CD4-positive, alpha-beta T cell treated with Interleukin-4 for 1 hour (primary cell): ENCODE measurements at places on chromosomes 13 and 19.

- DNase-seq, result peak; percentile 50
Observed at GRCh38 chr19:12938779-12939601, 581 bp downstream of the CALR start.

GRCh38 chr13:50106559-50106958, 91.3 kb downstream of the KCNRG start:
- DNase-seq, result no peak

GRCh38 chr19:2227415-2228156, 8.5 kb downstream of the PLEKHJ1 start:
- DNase-seq, result peak; percentile 50

GRCh38 chr19:45812297-45812696, 2.8 kb downstream of the RSPH6A start:
- no peak for DNase-seq

DNA sequence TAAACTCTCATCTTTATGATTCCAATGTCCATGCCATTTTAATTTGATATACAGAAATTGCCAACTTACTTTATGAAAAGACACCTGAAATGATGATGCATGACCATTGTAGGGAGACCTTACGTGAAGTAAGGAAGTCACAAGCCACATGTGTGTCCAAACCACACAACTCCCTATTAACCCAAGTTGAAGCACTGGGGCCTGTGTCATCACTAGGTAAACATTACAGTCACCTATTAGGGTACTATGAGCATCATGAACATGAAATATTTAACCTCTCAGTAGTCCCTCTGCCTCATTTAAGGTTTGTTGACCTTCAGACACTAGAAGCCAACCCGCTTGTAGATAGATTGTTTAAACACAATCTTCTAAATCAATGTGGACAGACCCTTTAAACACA, 576.9 kb downstream of the IRS2 start:
- DNase-seq, result no peak

DNA sequence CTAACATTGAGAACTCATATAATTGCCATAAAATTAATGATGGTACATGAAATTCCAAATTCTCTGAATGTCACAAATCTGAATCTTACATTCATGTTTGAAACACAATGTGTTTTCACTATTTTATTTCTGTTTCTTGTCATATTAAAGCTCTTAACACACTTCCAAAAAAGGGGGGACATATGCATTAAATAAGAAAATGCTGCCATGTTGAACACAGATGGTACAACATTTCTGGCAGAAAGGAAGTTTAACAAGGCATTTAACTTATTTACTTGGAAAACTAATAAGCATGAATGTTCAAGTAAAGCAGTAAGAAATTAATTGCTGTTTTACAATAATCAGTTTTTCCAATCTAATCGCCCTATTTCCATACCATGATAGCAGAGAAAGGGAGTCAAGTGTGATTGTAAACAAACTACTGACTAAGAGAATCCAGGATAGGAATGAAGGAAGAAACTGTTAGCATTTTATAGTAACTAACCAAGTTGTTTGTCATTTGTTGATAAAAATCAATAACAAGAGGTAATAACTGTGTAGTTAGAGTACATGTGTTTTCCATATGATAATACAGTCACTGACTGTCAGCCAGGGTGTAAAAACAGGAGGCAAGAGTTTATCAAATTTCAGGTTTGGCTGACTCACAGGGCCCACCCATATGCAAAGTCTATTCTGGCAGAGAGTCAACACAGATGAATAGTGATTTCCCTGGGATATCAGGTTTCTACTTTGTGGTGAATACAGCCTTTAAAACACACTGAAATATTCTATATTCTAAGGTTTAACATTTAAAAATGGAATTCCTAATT, 5.7 kb upstream of the FOXO1 start:
- DNase-seq, result no peak
